Activated CD4-positive, alpha-beta T cell treated with anti-CD3 and anti-CD28 coated beads, Interleukin-2, amount 50 U/mL, for 1 hour (primary cell): ENCODE measurements at places on chromosomes 3 and 15.

DNA sequence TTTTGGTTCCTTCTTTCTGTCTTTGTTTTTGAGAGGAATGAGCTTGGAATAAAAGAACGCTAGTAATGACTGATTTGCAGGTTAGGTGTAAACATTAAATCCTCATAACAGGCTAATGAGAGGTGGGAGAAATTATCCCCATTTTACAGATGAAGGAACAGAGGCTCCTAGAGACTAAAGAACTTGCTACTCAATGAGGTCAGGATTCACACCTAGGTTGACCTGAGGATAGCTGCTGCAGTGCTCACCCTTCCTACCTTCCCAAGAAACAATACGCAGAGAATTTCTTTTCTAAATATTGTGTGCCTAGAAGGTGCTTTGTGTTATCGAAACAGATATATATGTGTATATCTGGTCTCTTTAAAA lies 106.3 kb downstream of the IGF1R start:
- DNase-seq = no peak

DNA sequence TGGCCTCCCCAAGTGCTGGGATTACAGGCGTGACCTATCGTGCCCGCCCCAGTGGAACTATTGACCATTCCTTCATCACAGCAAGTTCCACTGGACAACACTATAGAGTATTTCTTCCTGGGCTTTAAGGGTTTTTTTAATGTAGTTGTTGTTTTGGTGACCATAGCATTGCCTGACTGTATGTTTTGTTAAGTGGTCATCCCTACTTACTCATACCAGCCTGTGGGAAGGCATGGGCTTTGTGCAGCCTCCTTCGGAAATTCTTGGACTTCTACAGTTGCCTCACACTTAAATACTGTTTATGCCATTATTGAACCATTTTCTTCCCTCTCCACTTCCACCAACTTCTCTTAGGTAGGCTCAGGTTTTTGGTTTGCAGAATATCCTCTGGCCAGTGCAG lies 19.9 kb upstream of the ALPK3 start:
- no peak for DNase-seq

DNA sequence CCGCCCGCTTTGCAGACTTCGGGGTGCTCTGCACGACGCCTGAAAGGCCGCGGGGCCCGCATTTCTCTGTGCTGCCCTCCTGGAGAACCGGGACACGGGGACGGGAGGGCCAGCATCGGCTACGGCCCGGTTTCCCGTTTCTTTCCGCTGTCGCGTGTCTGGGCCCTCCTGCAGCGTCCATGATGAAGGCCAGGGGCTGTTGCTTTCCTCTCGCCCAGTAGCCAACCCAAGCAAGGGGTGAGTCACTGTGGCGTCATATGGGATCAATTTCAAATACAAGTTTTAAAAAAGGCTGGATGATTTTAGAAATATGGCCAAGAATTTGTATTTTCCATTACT lies 435 bp downstream of the SLC35G2 start:
- DNase-seq = peak; percentile 1

- no peak for DNase-seq
Observed at GRCh38 chr3:44926921-44927320, 49.1 kb downstream of the ZDHHC3 start.
